ENCODE measurements at places on chromosomes 6 and 20.

DNA sequence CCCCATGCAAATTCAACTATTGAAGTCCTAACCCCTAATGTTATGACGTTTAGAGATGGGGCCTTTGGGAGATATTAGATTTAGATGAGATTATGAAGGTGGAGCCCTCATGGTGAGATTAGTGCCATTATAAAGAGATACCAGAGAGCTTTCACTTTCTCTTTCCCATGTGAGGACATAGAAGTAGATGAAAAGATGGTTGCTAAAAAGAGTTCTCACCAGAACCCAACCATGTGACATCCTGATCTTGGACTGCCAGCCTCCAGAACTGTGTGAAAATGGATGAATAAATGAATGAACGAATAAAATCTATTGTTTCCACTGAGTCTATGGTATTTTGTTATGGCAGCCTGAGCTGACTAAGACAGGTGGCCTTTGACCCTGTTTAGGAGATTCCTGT lies 50.6 kb upstream of the FBXO30 start:
- no peak for DNase-seq

GRCh38 chr6:159061805-159062563 lies 17.2 kb upstream of the TAGAP start:
- no peak for DNase-seq

- no peak for DNase-seq
Observed at GRCh38 chr6:20631549-20631924, 97.3 kb downstream of the CDKAL1 start.

DNA sequence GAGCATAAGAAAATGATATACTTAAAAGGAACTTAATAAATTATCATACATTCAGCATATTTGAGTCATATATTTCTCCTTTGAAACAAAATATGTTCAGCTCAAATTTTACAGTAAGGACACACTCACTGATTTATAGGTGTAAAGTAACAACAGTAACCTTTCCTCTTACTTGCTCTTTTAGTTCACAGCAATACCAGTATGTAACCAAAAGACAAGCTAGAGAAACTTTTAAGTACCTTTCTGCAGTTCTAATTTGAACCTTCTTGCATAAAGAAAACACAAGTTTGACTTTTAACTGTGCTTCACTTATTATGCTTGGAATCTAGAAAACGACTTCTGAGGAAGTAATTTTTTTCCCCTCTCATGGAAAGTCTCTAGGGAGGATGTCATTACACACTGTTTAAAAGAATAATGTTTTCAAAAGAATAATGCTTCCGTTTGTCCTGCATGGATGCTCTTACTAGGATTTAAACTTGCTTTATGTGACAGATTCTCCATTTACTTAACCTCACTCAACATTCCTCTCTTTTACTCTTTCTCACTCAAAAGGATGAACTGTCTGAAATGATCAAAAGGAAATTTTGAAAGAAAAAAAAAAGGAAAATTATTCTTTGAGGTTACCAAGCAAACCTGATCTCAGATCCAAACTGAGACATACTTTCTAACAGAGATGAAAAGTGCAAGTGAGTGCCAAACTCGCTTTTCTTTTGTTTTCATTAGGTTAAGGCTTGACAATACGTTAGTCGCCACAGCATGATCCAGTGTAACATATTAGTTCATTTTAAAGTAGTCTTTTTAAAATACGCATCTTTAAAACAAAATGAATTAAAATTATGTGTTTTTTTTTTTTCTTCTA lies 22.4 kb upstream of the CALHM6 start:
- no peak for DNase-seq

DNA sequence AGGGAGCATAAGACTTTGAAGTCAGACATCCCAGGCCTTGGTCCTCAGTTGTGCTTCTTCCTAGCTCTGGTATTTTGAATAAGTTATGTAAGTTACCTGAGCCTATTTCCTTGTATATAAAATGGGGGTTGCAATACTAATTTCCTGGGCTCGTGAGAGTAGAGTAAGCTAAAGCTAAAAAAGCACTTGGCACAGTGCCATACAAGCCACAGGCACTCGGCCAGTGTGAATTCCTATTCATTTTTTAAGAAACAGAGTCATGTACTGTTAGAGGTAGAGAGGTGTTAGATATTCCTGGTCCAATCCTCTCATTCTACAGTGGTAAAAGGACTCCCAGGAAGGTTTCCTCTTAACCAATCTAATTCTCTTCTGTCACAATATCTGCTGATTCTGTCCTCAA lies 79.6 kb upstream of the EPB41L1 start:
- DNase-seq: no peak

DNA sequence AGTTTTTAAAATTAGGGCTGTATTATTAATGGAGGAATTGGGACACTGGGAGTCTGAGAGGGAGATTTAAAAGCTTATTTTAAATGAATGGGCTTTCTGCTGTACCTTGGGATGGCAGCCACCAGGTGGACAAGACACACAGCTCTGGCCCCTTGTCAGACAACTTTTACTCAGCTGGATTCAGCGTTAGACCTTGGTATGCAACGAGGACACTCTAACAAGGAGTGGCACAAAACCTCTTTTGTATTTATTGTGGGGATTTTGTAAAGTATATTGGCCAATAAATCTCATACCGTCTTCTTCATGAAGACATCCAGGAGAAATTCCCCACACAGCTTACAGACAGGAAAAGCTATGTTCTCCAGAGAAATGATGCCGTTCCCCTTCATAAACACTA lies 105.7 kb downstream of the LCA5 start:
- DNase-seq: no peak

DNA sequence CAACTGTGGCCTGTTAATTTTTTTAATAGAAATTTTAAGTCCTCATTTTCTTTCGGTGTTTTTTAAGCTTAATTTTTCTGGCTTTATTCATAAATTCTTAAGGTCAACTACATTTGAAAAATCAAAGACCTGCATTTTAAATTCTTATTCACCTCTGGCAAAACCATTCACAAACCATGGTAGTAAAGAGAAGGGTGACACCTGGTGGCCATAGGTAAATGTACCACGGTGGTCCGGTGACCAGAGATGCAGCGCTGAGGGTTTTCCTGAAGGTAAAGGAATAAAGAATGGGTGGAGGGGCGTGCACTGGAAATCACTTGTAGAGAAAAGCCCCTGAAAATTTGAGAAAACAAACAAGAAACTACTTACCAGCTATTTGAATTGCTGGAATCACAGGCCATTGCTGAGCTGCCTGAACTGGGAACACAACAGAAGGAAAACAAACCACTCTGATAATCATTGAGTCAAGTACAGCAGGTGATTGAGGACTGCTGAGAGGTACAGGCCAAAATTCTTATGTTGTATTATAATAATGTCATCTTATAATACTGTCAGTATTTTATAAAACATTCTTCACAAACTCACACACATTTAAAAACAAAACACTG lies 10.1 kb downstream of the HFE start:
- DNase-seq: peak; percentile 51

DNA sequence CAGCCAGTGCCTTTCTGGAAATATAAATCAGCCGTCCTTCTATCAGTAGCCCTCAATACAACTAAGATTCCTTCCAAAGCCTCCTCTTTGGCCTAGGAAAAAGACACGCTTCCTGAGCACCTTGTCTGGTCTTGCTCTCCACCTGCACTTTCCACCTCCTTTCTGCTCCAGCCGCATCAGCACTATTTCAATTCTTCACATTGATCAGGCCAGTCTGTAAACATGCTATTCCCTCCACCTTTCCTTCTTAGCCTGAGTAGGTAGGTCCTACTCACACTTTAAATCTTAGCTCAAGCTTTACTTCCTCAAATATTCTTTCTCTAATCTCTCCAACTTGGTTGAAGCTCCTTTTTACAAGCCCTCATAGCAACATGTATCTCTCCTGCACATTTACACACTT lies 11.4 kb downstream of the RANBP9 start:
- DNase-seq: no peak

DNA sequence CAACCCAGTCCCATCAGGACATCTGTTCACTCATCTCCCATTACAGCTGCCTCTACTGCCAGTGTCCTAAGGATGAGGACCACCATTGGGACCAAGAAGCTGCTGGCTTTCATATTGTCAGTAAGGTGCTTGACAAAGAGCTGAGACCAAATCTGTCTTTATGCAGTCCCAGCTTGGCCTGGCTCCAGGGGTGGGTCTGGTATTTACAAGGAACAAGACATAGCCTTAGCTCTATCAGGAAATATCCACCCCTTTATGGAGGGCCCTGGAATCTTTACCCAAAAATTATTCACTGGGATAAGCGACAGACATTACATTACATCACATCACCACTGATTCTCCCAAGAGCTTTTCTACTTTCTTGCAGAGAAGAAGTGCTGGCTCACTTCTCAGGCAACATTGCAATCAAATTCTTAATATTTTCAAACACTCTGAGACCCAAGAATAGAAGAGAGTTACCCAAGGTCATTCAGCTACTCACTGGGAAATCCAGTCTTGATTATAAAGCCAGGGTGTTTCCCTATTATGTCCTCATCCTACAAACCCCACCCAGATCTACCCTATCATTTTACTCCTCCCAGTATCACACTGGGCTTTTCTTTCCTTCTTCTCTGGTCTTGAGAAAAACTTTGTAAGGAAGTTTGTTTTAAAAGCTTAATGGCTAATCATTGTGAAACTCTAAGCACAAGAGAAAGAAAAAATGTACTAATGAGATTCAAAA lies 11.5 kb upstream of the PI3 start:
- no peak for DNase-seq

DNA sequence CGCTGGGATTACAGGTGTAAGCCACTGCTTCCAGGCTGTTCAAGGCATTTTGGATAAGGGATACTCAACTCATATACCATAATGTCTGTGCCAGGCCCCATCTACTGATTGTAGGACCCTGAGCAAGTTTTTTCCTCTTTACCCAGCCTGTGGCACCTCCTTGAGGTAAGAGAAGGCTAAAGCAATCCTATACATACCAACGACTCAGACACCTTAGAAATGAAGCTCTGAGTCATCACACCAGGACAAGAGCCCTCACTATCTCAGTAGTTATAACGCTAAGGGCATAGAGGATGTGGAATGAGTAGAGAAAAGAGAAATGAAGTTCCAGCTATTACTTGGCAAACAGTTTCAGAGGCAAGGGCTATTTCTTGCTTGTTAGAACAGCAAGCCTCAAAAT lies 16.9 kb downstream of the NDRG3 start:
- DNase-seq: no peak

DNA sequence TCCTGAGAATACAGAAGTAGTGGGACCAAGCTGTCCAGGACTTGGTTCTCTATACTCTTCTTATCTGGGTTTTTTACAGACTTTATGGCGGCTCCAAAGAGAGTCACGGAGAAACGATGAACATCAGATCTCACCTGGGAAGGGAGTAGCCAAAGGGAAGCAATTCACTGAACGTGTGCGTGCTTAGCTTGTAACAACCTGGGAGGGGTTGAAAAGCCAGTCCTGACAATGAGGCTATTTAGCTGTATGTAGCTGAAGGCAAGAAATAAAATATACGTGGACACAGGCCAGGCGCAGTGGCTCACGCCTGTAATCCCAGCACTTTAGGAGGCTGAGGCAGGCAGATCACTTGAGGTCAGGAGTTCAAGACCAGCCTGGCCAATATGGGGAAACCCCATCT lies 18.2 kb upstream of the RBL1 start:
- no peak for DNase-seq

DNA sequence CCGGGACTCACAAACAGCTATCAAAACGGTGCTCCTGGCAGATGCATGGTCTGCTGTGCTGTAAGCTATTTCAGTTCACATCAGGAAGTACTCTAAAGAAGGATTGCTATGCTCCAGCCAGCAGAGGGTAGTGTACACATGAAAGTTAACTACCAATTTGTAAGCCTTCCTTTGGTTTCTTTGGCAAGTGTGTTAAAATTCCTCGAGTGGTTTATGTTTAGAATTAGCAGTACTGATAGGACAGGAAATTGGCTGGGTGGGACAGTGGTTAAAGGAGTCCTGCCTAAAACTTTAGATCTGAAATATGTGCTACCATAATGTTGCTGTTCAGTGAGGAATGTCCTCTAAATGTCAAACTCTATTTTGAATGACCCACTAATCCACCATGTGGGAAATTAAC lies 47.4 kb downstream of the TRMT11 start:
- no peak for DNase-seq

DNA sequence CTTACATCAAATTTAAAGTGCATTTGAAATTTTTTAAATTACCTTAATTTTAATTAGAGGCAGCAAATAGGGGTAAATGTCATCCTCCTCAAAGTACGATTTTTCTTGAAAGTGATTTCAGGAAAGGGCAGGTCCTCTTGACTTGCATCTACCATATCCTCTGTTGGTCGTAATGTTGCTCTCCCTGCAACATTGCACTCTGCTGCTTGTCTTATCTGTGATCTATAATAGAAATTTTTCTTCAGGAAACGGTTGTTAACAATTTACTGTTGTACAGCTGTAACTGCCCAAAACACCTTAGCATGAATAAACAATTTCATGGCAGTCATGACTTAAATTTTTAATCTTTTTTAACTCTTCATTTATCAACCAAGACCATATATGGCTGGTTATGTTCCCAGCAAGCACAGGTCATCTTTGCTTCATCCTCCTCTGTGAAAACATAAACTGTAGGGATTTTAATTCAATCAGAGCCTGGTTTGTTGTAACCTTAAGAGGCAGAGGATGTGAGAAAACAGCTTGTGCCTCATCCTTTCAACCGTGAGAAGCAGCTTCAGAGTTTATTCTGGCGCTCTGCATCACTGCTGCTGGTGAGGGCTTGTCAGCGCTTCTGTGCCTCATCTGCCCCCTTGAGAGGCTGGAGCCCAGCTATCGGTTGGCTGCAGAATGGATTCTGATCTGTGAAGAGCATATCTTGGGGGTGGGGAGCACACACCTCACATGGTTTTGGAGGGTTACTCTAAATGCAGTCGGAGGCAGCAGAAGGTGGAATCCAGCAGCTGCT lies 56.0 kb downstream of the CTNNBL1 start:
- DNase-seq: no peak

DNA sequence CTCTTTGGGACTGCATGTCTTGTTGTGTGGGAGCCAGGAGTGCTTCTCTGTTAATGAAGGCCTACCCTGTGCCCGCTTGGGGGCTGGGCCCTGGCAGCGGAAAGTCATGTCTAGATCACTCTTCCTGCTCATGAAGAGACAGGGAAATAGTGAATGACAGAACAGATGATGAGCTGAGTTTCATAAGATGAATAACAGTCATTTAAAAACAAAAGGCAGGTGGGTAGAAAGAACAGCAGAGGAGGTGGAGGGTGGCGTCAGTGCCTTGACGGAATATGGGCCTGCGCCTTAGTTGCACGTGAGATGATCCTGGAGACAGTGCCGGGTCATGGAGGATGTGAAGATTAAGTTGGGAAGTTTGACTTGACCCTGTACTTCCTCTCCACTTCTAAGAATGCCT lies 85.5 kb downstream of the ARID1B start:
- peak; percentile 49 for DNase-seq

Measured in stimulated activated CD4-positive, alpha-beta T cell treated with anti-CD3 and anti-CD28 coated beads, Interleukin-4, amount 100 ng/mL, for 1 hour (primary cell).